ENCODE measurements at places on chromosomes 6 and 20.

- no peak for DNase-seq
These were observed 74.9 kb downstream of the ZDHHC14 start for GRCh38 chr6:157455731-157456523.

- DNase-seq = no peak
These were observed 54.5 kb upstream of the IPCEF1 start for GRCh38 chr6:154411076-154411475.

DNA sequence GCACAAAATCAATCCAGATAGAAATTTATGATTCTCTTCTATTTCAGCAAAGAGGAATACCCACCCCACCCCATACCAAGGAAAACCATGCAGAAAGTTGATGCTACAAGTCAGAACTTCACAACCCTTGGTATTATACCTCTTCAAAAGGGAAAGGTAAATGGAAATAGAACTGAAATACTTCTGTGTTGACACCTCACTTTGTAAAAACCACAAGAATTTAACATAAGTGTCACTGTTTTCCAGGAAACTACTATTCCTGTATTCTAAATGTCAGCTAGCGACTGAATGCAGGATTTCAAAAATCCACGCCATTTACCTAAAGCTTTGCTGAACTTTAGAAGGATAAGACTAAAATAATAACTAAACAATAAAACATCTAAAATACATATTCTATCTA is 3.6 kb downstream of the CPNE1 start:
- no peak for DNase-seq

GRCh38 chr6:168370310-168370991 is 50.9 kb upstream of the DACT2 start:
- peak; percentile 66 for DNase-seq

DNA sequence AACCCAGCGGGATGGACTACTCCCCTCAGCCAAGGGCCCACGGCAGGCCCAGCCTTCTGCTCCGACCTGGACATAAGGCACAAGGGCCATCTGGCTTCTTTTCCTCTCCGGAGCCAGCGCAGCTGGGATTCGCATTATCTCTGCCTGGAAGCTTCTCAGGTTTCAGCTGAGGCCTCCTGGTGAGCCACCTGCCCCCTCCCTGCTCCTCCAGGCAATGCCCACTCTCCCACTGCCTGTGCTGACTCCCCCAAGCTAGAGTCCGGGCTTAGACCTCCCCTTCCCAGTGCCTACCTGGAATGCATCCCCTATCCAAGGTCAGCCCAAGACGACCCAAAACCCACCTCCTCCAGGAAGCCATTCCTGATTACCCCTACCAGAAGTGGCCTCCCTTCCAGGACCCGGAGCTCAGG is 60.7 kb downstream of the EZR start:
- no peak for DNase-seq

GRCh38 chr20:61424011-61424627 is 172.1 kb downstream of the CDH4 start:
- no peak for DNase-seq

- DNase-seq = no peak
These were observed 27.6 kb downstream of the CD40 start for GRCh38 chr20:46145713-46146112.

DNA sequence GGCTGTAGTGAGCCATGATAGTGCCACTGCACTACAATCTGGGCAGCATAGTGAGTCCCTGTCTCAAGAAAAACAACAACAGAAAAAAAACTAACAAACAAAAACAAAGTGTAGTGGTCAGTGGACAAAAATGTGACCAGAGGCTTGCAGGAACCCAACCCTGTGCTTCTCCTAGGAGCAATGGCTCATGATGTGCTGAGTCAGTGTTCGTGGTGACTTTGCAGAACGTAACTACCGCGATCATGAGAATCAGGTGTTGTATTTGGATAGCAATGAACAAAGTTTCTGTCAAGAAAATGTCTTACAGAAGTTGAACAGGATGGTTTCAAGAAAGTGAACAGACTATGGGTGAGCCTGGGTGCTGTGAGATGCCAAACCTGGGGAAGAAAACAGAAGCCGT is 18.5 kb upstream of the FOXC1 start:
- DNase-seq = no peak

GRCh38 chr6:14278446-14278845 is 160.9 kb downstream of the CD83 start:
- DNase-seq = no peak

DNA sequence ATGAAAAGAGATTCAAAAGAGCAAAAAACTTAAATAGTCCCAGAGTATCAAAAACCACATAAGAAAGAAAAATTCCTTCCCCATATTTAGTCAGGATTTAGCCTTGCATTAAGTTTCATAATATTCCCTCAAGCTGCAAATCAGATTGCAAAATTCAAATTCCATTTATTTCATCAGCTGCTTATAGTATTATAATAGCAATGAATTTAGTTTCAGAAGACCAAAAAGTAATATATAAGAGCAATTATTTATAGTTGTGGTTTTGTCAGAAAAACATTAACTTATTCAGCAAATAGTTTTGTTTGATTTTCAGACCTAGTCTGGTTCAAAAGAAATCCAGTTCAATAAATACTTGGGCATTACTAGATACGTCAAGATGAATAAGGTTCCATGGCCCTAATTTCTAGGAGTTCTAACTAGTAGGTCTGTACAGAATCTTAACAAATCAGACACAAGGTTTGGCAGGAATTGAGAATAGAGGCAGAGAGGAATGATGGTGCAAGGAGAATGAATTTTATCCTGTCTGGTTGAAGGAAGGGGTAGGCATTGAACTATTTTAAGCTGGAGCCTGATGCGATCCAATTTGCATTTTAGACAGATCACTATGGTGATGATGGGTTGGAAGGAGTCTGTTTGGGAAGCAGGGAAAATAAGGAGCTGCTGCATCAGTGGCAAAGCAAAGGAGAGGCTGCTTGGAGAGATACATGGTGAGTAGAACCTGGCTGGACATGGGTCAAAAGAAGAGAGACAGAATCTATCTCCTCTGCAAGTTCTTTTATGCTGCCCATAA is 163.9 kb upstream of the STXBP5 start:
- DNase-seq = no peak

GRCh38 chr6:53178837-53179432 is 30.3 kb upstream of the GCM1 start:
- DNase-seq = no peak

GRCh38 chr20:58657262-58657661 is 6.2 kb downstream of the STX16 start:
- no peak for DNase-seq

DNA sequence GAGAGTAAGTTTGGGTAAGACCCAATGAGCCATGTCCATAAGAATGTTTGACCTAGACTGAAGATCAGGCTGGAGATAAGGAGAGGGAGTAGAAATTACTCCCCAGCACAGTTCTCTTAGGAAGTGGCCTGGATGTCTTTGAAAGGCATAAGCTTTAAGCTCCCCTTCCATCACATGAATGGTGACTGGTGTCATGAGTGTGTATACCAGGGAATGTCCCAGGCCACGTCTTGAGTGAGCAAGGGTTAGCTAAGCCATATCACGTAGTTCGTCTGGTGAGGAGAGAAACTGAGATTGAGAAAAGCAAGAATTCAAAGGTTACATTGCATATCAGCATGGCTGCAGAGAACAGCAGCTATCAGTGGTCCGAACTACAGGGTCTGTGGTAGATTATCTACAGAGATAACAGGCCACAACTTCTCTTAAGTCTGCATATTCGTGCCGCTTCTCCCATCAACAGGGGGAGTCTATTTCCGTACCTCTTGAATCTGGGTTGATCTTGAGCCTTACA is 60.1 kb upstream of the BMP2 start:
- no peak for DNase-seq

GRCh38 chr20:821046-821730 is 12.3 kb upstream of the FAM110A start:
- DNase-seq = no peak

GRCh38 chr6:79783670-79784394 is 152.7 kb downstream of the SH3BGRL2 start:
- DNase-seq = no peak
